ENCODE measurements at places on chromosomes 16 and 17. TPM values are rescaled to one million over a fixed set of nuclear protein-coding genes. Genes with fewer than 3 reads are reported as not detected.
A peak's percentile ranks its signal among the peaks of the same experiment; 100 is the strongest.

DNA sequence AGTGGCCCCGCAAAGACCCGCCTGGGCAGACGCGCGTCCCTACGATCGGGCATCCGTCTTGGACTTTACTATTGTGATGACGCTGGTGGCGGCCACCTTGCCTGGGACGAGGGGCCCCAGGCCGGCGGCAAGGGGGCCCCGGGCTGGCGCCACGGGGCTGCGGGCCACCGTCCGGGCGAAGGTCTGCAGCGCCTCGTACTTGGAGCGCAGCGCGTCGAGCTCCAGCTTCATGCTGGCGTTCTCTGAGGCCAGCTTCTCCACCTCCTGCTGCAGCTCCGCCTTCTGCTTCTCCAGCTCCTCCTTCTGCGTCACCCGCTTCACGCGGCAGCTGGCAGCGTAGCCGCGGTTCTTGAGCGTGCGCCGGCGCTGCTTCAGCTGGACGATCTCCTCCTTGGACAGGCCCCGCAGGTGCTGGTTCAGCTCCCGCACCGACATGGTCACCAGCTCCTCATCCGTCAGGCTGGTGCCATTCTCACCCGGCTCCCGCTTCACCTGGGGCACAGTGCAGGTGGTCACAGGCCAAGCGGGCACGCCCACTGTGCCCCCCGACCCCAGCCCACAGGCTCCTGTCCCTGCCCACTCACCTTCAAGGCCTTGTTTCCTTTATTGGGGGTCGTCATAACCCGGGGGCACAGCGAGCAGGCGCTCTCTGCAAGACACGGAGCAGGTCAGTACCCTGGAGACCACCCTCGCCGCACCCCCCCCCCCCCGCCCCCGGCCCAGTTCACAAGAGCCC, 4.8 kb upstream of the SIRT7 start:
- DNase-seq = no peak

- no peak for DNase-seq
Measured at GRCh38 chr16:83365166-83365565, 442.6 kb upstream of the HSBP1 start.

- no peak for DNase-seq
Measured at GRCh38 chr17:65409381-65409780, 152.1 kb downstream of the AXIN2 start.

GRCh38 chr17:81470270-81470943, 42.2 kb downstream of the ACTG1 start:
- DNase-seq = no peak

GRCh38 chr17:68591583-68591982, 9.6 kb downstream of the FAM20A start:
- no peak for DNase-seq

- DNase-seq = no peak
Measured at GRCh38 chr16:69318911-69319289, 7.8 kb downstream of the VPS4A start.

- DNase-seq = peak; percentile 55
Measured at GRCh38 chr17:50426814-50427787, 1.1 kb downstream of the ACSF2 start.

- DNase-seq = peak; percentile 84
Measured at GRCh38 chr16:89701425-89702406, at the start of gene SPATA2L. TSS of gene SPATA2L (minus strand) at chr16:89701705. CDS start at chr16:89701232, 473 bp downstream.

GRCh38 chr16:243348-243747, 8.7 kb downstream of the FAM234A start:
- no peak for DNase-seq

- no peak for DNase-seq
Measured at GRCh38 chr16:502179-502943, 25.2 kb upstream of the CAPN15 start.

DNA sequence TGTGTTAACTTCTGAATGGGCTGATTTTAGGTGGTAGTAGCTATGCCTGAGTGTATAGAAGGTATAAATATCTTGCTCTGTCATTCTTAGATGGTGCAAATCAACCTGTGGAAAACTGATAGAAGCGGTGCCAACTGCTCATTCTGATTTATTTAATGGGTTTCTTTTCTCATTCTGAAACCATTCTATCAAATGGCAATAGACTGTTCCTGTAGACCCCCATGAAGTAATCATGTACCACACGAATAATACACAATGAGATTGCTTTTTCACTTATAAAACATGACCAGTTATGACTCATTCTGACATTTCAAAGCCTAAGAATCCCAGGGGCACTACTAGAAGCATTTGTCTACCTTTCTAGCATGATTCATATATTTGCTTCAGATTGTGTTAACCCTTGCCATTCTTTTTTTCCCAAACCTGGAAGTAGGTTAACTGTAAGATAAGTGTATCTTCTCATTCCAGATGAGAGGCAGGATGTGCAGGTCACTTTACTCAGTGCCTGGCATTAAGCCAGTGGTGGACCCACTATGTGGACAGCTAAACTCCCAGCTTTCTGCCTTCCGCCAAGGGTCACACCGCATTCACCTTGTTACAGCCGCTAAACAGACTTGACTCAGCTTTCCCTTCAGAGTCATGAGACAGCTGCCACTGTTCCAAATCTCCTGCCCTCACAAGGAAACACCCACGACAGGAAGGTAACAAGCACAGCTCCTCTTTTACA, 16.4 kb upstream of the SLC16A11 start:
- peak; percentile 84 for DNase-seq

- peak; percentile 56 for DNase-seq
Measured at GRCh38 chr16:30112197-30113030, 923 bp downstream of the GDPD3 start.

- DNase-seq = no peak
Measured at GRCh38 chr17:28973425-28973824, 22.1 kb upstream of the PHF12 start.

- DNase-seq = no peak
Measured at GRCh38 chr16:58126451-58126961, 2.7 kb downstream of the CFAP20 start.

DNA sequence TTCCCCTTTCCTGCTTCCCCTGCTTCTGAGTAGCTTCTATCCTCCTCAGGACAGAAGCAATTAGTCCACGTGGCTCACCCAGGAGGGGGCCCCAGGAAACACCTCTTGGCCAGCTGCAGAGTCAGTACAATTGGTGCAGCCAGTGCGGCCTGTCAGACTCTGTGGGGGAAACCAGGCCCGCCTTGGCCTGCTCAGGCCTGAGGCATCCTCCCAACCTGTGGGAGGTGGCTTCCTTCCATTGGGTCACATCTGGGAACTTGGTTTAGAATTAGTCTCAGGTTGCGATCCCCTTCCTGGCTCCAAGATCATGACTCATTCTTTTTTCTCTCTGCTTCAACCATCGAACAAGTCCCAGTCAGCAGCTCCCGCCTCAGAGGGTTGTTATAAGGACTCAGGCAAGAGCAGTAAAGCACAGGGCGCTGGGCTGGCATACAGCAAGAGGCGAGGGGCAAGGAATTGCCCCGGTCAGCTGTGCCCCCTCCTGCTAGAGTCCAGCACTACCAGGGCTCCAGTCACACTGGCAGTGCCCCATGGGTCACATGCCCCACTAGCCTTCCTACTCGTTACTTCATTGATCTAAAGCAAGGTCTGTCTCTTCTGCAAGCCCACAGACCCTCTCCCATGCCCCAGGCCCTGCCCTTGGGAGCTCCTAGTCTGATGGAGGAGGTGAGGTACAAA, 8.1 kb upstream of the EPX start:
- DNase-seq = peak; percentile 97

GRCh38 chr16:2776500-2777139, 460 bp downstream of the ELOB start:
- DNase-seq = no peak

GRCh38 chr16:23519282-23519681, 9.0 kb upstream of the GGA2 start:
- no peak for DNase-seq

SIRT7 gene
- total RNA-seq = 8.7 TPM

RAB11FIP3 gene
- total RNA-seq = 5.4 TPM

TSPAN10 gene
- total RNA-seq = 1.5 TPM

EVPLL gene
- total RNA-seq = 0.35 TPM

KRTAP3-2 gene
- not detected for total RNA-seq

ALOX15B gene
- not detected for total RNA-seq

BLMH gene
- total RNA-seq = 32.9 TPM

CDRT15L2 gene
- not detected for total RNA-seq

CEP295NL gene
- total RNA-seq = not detected

FGF11 gene
- total RNA-seq = not detected

Measured in H4 (cell line).